ENCODE measurements at places on chromosomes 4 and X. TPM values are rescaled to one million over a fixed set of nuclear protein-coding genes. Genes with fewer than 3 reads are reported as not detected.

The DSPP gene
- total RNA-seq = not detected

- no peak for DNase-seq
- no peaks in the 10 kb centered on the region for H3K27me3 ChIP-seq
- no peak overlapping the region for H3K27ac ChIP-seq
- H3K36me3 ChIP-seq = no peaks in the 10 kb centered on the region
These were observed 23.4 kb downstream of the ARHGEF9 start for GRCh38 chrX:63761639-63762038.

DNA sequence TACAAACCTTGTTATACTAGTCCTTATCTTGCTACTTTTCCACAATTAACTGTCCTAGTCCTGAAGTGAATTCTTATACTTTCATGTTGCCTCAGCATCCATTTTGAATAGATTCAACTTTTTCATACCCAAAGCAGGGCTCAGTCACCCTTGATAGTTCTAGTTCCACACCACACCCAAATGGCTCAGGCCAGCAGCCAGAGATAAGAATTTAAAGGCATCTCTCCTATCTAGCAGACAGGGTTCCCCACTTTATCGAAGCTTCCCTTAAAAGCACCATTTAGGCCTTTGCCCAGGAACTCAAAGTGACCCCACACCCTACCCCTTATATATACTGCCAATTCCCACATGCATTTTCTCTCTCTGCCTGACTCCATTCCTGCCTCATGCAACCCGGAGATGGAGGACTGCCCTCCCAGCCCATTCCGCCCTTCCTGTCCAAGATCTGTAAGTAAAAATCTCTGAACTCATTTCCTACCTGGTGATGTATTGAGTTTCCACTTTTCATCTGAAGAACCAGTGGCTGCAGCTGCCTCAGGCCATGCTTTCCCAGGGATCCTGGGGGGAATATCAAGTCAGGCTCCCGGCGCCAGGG is 63.7 kb upstream of the TXK start:
- H3K27ac ChIP-seq = no peak overlapping the region
- H3K27me3 ChIP-seq = peaks cover 4% of the 10 kb centered on the region
- H3K4me3 ChIP-seq = no peak overlapping the region
- peaks cover 3% of the 10 kb centered on the region for H3K4me1 ChIP-seq
- DNase-seq = no peak

- H3K4me1 ChIP-seq = no peaks in the 10 kb centered on the region
- H3K4me3 ChIP-seq = no peak overlapping the region
These were observed 13.5 kb upstream of the GEMIN8 start for GRCh38 chrX:14043209-14043608.

GRCh38 chr4:87849612-87850011 is 16.8 kb downstream of the MEPE start:
- H3K36me3 ChIP-seq = no peaks in the 10 kb centered on the region
- H3K4me3 ChIP-seq = no peak overlapping the region
- H3K27ac ChIP-seq = no peak overlapping the region
- peak; percentile 48 for DNase-seq
- H3K4me1 ChIP-seq = no peaks in the 10 kb centered on the region
- H3K27me3 ChIP-seq = no peaks in the 10 kb centered on the region

DNA sequence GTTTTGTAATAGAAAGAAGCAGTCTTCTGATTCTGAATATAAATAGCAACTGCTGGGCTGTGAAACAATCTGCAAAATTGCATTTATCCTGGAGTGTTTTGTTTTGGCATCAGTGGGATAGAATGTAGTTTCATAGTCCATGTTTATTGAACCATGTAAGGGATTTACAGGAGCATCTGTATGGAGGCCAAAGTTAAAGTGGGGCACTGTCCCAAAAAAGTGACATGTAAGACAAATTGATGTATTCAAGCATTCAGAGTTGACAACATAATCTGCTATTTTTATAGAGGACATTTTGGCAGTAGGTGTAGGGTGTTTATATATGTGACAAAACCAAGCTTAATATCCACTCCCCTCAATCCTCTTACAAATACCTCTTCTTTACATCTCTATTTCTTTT is 200.5 kb upstream of the ANK2 start:
- H3K4me3 ChIP-seq = no peak overlapping the region
- H3K36me3 ChIP-seq = no peaks in the 10 kb centered on the region
- H3K27me3 ChIP-seq = no peaks in the 10 kb centered on the region
- H3K27ac ChIP-seq = no peak overlapping the region
- DNase-seq = no peak

DNA sequence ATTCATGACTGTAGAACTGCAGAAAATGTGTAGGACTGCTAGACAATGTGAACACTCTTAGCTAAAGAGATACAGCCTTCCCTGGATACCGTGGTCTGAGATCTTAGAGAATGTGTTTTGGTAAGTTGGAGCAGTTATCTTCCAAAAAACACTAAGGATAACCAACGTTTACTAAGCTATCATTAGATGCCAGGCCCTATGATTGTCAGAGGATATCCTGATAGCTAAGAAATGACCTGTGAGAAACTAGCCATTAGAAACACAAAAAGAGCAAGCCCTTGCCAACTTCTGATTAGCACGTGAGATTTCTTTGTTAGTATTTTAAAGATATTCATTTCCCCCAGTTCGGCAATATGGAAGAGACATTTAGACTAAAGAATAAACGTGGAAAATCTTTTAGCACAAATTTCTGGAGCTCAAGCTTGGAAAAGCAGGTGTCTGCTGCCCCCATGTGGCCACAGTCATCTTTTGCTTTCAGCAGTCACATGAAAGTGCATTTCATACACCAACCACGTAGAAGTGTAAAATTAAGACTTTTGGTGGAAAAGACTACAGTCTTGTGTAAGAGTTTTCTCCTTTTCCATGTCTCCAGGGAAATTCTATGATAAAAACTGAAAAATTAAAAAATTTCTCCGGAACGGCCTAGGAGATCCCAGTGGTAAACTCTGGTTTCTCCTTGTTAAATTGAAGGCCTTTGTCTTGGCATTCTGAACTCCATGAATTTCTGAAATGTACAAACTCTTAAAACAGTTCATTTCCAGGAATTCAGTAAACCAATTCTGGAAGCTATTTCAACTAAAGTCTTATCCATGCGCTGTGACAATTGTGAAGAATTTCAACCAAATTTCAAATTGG is 136.4 kb downstream of the ZNF674 start:
- DNase-seq = peak; percentile 80
- no peaks in the 10 kb centered on the region for H3K36me3 ChIP-seq
- no peak overlapping the region for H3K4me3 ChIP-seq
- H3K27ac ChIP-seq = no peak overlapping the region
- no peaks in the 10 kb centered on the region for H3K4me1 ChIP-seq

The HAND2 gene
- total RNA-seq = under 0.01 TPM

The SPANXN4 gene
- not detected for total RNA-seq

GRCh38 chr4:10589799-10590198 is 94.8 kb downstream of the CLNK start:
- no peaks in the 10 kb centered on the region for H3K36me3 ChIP-seq
- no peak overlapping the region for H3K27ac ChIP-seq
- H3K4me3 ChIP-seq = no peak overlapping the region
- peaks cover 10% of the 10 kb centered on the region for H3K4me1 ChIP-seq
- DNase-seq = no peak
- H3K27me3 ChIP-seq = no peaks in the 10 kb centered on the region

DNA sequence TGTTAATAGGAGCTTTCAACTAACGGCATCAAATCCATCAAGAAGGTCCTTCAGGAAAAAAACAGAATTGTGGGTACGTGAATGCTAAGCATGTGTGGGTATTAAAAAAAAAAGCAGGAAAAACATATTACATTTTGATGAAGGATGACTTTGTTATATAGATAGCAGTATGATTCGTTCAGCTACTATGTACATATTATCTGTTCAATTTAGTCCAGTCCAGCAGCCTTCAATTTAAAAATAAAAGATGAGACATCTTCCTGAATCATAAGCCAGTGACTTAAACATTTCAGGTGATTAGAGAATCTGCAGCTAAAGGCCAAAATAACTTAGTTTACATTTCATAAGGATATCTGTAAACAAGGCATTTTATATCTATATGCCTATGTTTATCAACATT is 63.4 kb downstream of the LCORL start:
- no peaks in the 10 kb centered on the region for H3K4me1 ChIP-seq
- H3K36me3 ChIP-seq = peaks cover 2% of the 10 kb centered on the region
- H3K27me3 ChIP-seq = no peaks in the 10 kb centered on the region
- H3K4me3 ChIP-seq = no peak overlapping the region

The RTL9 gene
- 0.17 TPM for total RNA-seq

DNA sequence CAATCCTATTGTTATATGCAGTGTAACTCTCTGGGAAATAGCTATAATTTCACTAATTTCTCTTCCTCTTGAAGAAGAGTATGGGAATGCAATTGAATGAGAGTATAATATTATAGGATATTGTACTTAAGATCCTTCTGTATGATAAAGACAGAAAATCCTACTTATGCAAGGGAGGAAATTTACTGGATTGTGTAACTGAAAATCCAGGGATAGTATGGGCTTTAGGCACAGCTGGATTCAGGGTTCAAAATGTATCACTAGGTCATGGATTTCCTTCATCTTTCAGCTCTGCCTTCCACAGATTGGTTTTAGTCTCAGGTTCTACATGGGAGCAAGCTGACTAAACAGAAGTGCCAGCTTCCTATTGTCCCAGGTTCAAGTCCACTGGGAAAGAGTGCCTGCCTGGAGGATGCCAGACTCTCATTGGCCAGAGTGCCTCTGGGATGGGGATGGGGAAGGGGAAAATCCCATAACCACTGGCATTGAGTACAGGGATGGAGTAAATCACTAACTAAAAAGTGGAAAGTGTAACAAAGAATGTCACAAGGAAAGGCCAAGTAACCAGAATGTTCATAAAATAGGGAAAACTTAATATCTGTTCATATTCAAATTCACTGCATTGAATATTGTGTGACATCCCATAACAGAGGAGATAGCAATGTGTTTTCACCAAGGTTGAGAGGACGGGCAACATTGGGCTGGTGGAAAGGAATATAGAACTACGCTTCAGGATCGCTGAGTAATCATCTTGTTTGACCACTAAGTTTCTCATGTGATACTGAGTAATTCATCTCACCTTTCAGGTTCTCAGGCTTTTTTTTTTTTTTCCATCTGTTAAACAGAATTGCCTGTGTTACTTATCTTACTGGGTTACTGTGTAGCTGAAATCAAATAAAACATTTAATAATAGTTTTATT is 75.7 kb downstream of the ANXA3 start:
- H3K4me3 ChIP-seq = no peak overlapping the region
- no peak overlapping the region for H3K27ac ChIP-seq
- H3K4me1 ChIP-seq = peaks cover 2% of the 10 kb centered on the region
- no peaks in the 10 kb centered on the region for H3K36me3 ChIP-seq

The HPGD gene
- 0.26 TPM for total RNA-seq

DNA sequence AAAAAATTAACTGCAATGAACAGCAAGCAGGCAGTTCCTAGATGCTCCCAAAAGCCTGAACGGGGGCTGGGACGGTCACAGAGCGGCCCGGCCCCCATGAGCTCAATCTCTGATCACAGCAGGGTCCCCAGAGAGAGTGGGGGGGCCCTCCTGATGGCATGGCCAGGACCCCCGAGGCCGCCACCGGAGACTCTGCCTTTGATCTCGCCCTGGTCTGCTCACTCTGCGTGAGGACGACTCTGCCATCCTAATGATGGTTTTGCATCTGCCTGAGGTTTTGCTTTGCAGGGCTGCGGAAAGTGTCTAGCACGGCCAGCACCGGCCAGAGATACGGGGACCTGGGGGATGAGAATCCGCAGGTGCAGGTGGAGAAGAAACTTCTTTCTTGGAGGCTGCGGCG is 103.8 kb downstream of the SHOX start:
- no peaks in the 10 kb centered on the region for H3K4me1 ChIP-seq
- no peak for DNase-seq
- no peaks in the 10 kb centered on the region for H3K36me3 ChIP-seq

The GC gene
- not detected for total RNA-seq

DNA sequence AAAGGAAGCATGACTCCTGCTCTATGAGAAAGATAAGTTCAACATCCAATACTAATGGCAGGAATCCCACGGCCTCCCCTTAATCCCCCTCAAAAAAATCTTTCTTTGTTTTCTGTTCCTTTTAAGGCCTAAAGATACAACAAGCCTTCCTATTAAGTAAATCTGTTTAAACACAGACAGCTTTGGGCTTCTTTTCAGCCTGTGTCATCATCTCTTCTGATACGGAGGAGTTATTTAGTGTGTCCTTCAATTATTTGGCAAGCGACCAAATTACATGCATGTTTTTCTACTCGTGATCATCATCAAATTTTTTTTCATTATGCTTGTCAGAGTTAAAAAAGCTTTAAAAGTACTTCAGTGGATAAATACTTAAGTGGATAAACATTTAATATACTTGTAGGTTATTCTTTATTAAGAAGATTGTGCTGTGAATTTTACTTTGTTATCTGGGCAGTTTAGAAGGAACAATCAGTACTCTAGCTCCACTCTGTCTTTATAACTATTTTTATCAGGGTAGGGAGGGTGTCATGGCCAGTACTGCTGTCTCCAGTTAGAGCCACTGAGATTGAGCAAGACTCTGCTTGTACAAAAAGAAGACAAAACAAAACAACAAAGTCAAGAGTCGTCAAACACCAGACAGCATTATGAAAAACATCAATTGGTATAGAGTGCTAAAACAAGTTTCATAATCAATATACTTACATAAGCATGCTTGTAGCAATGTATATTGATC is 210.7 kb downstream of the PRR32 start:
- no peak overlapping the region for H3K27ac ChIP-seq
- no peaks in the 10 kb centered on the region for H3K27me3 ChIP-seq
- no peak overlapping the region for H3K4me3 ChIP-seq

The LRIT3 gene
- under 0.01 TPM for total RNA-seq
